Suppressor macrophage treated with lipopolysaccharide for 1 hour (primary cell): ENCODE measurements at places on chromosomes 5 and 9.

DNA sequence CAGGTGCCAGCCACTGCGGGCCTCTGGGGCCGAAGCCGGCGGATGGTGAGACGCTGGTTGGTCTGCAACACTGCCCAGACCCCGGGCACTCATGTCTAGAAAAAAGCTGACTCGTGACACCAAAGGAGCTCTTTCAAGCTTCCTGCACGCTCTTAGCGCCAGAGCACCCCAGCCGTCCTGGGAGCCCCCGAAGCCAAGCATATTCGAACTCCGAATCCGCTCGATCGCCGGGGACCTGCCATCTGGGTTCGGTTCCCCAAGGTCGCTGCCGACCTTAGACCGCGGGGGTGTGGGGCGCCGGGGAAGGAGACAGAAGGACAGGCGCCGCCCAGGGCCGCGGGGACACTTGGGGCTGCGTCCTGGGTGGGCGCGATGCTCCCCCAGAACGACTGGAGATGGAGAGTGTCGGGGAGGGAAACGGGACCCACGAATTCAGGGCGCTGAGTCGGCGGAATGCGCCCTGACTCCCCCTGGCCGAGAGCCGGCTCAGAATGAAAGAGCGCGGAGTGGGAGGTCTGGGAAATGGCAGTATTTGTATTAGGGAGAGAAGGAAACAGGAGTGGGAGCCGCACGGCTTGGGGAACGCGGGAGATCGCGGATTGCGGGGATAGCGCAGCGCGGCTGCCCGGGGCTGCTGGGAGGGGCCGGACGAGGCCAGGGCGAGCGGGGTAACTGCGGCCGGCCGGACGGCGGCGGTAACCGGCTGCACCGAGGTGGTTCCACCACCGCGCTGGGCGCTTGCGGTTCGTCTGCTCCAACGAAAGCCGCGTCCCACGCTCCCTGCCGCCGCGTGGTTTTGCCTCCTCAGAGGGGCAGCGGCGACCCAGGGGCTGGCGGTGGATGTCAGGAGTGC lies 20.1 kb upstream of the MARCHF6 start:
- DNase-seq = peak; percentile 47

GRCh38 chr9:7154650-7155049 lies 396.9 kb downstream of the KDM4C start:
- DNase-seq = no peak

DNA sequence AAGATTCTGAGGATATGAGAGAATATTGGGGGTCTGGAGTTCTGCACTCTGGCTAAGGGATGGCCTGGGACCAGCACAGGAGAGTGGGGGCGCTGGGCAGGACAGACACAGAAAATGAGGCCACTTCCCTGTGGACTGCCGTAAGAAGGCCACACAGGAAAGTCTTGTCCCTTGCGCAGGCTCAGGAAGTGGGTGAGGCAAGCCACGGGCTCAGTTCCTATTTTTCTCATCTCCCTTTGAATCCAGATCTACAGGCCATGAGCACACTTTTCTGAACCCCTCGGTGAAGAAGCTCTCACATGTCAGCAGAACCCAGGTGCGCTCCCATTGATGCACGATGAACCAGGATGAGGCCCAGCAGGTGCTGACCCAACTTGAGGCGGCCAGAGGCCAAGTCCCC lies 207.4 kb downstream of the AGTPBP1 start:
- DNase-seq = peak; percentile 43

DNA sequence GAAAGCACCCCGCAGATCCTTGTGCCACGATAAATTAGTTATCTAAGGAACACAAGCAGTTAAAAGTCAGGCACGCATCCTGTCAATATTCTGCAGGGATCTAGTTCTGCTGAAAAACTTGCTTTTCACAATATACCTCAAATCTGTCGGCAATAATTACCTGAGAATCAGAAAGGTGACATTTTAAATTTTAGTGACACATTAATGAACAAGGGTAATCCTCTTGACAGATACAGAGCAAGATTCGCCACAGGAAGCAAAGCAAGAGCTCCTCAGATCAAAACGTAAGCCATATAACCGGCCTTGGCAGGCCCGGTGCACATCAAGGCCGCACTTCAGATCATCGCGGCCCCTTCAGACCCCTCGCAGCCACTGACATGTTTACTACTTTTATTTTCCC lies 185.7 kb downstream of the ATPSCKMT start:
- no peak for DNase-seq

DNA sequence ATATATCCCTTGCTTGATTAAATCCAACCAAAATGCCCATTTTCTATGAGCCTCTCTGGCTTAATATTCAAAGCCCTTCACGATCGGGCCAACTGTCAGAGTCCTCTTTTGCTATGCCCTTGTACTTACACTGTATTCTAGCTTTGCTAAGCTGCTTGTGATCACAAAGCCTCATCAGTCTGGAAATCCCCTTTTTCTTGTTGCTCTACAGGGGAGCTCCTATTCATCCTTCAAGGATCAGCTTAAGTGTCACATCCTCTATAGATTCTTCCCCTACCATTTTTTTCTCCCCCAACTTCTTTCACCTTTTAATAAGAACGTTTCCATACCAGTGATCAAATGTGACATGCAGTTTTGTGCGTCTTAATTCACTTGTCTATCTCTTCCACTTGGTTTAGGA lies 450.4 kb upstream of the CHD1 start:
- no peak for DNase-seq

DNA sequence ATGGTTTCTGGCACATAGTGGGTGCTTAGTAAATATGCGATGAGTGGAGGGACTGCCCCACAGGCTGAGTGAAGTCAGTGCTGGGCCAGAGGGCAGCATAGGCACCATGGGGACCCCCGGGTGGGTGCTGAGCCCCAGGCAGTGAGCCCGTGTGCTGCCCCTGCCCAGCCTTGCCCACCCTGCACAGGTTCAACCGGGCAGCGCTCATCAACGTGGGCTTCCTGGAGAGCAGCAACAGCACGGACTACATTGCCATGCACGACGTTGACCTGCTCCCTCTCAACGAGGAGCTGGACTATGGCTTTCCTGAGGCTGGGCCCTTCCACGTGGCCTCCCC lies 7.2 kb downstream of the B4GALT7 start:
- no peak for DNase-seq

DNA sequence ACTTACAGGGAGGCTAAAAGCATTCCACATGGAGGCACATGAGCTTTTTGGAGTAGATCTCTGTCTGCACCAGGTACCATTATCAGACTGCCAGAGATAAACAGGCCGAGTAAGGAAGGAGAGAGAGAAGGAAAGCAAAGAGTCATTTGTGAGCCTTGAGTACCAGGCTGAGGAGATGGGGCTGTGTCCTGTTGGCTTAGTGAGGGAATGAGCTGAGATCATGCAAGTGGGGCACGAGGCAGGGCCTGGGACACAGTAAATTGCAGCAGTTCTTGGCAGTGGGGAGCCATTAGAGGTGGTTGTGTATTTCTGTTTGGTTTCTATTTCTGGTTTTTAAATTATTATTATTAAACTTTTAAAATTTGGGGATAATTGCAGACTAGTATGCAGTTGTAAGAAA lies 53.3 kb downstream of the TSTD2 start:
- no peak for DNase-seq

- no peak for DNase-seq
Observed at GRCh38 chr9:121261107-121261460, 6.9 kb upstream of the GSN start.

DNA sequence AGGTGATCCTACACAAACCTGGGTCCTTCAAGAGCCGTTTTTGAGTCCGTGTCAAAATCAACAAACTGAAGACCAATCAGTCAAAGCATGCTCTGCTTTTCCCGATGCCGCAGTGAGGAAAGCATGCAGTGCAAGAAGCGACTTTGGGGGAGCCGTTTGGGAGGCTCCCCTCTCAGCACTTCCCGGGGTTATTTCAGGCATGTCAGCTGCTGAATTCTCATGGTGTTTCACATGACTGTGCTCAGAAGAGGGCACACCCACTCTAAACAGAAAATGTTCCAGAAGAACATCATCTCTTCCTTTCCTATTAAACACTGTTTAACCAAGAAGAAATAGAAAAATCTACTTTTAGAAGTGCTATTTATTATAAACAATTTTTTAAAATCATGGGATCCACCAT lies 125.5 kb downstream of the EPB41L4A start:
- DNase-seq = no peak

- no peak for DNase-seq
Observed at GRCh38 chr5:96195123-96195522, 233.5 kb upstream of the ELL2 start.

DNA sequence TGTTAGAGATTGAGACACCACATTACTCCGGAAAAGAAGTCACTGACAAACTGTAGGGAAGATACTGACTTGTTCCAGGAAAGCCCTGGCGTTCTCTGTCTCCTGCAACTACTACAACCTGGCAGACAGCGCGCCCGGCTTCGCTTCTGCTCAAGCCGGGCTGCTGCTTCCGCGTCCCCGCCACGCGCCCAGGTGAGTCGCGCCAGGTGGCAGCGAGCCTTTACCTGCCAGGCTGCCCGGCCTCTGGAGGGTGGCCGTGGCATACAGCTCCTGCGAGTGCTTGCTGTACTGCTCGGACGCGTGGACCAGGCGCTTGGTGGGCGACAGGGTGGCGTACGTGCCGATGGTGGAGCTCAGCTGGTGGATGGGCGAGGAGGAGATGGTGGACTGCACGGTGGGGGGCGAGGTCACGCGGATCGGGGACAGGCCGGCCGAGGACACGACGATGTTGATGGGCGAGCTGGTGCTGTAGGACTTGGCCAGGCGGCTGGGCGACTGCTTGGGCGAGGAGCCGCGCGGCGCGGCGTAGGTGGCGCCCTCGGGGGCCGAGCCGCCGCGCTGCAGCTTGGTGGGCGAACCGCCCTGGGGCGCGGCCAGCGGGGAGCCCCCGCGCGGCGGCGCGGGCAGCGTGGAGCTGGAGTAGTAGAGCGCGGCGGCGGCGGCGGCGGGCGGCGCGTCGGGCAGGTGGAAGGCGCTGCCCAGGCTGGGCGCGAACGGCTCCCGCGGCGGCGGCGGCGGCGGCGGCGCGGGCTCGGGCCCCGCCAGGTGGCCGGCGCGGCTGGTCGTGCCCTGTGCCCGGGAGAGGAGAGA lies 519.6 kb downstream of the CTNND2 start:
- no peak for DNase-seq

DNA sequence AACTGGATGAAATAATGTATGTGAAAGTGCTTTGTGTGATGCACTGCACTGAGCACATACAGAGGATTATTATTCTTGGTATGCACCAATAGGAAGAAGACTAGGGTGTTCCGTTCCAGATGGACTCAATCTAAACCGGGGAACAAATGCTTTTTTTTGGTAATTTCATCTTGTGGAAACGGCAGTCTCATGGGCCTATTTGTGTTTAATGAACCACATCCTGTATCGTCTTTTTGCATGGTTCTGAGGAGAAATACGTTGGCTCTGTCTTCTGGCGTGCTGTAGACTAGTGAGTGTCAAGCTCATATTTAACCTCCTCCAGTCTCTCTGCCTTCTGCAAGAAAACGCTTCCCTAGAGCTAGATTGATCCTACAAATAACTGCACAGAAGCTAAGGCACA lies 30.0 kb downstream of the TRIM32 start:
- no peak for DNase-seq

DNA sequence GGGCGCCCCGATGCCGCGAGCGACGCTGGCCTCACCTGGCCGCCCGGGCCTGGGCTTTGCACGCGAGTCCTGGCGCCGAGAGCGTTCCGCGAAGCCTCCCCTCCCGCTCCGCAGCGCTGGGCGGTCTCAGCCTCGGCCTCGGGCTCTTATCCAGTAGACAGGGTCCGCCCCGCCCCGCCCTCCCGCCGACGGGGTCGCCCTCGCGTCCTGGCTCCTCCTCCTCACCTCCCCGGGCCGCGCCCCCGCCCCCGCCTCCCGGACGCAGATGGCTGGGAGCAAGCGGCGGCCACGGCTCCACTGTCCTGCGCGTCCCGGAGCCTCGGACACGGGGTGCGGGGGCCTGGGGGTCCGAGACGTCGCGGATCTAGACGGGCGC lies at the start of gene SLC6A3:
Gene SLC6A3 (minus strand): TSS at position 128 of the 376 bp plus-strand sequence. CDS start 2,243 bp downstream, outside the sequence.
- DNase-seq = peak; percentile 12

GRCh38 chr9:123724211-123724796 lies 205.6 kb downstream of the DENND1A start:
- peak; percentile 20 for DNase-seq

DNA sequence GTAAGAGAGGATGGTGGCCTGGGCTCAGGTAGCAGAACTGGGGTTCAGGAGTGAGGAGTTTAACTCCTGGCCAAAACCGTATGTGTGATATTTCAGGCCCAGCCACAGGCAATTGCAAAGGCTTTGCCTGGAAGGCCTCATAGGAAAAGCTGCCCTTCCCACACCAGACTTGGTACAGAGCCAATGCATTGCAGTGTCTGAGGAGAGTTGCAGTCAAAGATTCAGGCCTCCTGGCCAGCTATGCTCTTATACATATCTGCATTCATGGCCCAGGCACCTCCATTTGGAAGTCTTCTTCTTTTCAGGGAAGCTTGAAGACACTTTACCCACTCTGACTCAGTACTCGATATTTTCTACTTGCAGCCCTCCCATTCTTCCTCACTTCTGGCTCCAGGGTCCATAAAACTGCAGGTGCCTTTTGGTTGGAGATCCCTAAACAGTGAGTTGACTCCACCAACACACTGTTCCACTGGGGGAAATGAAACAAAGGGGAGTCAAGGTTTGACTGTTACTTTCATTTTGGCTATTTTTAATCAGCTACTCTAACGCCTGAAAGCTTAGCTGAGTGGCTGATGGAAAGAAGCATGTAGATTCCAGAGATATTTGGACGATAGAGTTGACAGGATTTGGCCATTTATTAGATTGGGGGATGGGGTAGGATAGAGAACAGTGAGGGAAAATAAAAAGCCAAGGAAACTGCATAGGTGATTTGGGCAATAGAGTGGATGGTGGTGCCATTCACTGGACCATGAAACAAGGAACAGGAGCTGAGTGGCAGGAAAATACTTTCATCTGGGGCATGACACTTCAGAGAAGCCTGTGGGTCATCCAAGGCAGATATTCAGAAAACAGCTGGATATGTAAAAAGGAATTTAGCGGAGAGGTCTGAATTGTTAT lies 30.6 kb upstream of the IL33 start:
- no peak for DNase-seq

- DNase-seq = peak; percentile 67
Observed at GRCh38 chr5:56816546-56817081, 1.3 kb downstream of the MAP3K1 start.

GRCh38 chr9:74122216-74122615 lies 374.9 kb upstream of the RORB start:
- no peak for DNase-seq

DNA sequence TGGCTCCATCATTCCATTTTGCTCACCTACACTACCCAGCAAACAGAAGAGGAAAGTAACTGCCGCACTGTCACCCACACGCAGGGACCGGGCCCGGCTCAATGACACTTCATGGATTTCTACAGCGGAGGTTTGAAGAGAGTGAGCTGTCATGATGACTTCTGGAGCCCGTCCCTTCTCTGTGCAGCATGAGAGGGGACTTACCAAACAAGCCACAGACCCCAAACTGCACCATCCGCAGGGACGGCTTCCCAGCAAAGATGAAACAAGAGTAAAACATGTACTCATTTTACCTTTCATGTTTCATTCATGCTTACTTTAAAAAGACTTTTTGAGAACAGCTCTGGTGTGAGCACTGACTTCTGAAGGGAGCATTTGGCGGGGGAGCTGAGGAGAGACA lies 99.5 kb downstream of the TLE1 start:
- no peak for DNase-seq

- peak; percentile 80 for DNase-seq
Observed at GRCh38 chr5:124948062-124948753, 201.8 kb upstream of the ZNF608 start.
